Activated CD8-positive, alpha-beta T cell treated with anti-CD3 and anti-CD28 coated beads, Interleukin-2, amount 10 ng/mL, durations not matched to agents 7 days and 5 days (primary cell): ENCODE measurements at places on chromosomes 3 and 15. TPM values are rescaled to one million over a fixed set of nuclear protein-coding genes. Genes with fewer than 3 reads are reported as not detected.

- no peak for DNase-seq
These were observed 46.9 kb downstream of the MBNL1 start for GRCh38 chr3:152315623-152316022.

DNA sequence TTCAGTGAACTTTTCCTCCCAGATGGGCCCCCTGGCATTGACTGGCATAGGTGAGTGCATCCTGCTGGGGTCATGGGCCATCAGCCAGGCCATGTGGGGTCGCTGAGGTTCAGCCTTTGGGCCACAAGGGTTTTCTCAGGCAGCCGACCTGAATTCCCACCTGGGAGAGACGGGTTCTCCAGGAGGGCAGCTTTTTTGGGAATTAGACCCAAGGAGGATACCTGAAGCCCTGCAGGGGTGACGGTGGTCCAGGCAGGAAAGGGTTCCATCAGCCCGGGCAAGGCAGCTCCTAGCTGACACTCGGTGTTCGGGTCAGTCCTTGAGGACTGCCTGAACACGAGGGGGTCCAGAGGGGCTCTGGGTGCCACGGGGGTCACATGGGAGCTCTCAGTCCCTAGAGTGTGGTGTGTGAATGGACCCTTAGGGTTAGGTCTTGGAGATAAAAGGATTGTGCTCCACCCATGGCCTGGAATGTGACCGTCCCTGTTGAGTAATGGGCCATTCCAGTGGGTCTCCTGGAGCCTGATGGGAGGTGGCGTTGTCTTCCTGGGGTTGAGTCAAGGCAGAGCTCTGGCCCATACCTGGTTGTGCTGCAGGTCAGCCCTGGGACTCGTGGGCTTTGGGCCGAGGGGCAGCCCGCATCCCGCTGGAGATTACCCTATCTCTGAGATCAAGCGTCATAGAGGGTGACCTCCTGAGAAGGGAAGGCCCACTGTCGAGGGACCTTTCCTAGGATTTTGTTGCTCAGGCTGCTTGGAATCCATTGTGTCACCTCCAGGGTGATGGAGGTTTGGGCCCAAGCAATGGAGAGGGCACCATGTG is 192.8 kb downstream of the UBE3A start:
- DNase-seq: no peak

GRCh38 chr3:71684757-71685386 is 40.3 kb downstream of the EIF4E3 start:
- no peak for DNase-seq

The ATP13A5 gene
- total RNA-seq: not detected

- no peak for DNase-seq
These were observed 46.0 kb downstream of the KLHL25 start for GRCh38 chr15:85748729-85749128.

The CPNE4 gene
- not detected for total RNA-seq

DNA sequence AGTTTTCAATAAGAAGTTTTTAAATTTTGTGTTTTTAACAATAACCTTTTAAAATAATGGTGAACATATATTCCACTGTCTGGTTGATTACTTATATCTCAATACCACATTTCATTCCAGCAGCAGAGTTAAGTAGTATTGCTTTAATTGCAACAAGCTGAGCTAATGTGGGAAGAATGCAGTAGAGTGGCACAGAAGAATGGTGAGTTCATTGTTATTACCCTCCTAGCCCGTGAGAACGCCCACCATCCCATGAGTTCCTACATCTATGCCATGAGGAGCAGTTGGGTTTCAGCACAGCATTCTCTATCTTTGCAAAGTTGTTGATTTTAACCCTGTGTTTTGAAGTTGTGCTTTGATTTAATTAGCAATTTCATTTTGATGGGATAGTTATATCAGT is 17.8 kb upstream of the NR2E3 start:
- no peak for DNase-seq

DNA sequence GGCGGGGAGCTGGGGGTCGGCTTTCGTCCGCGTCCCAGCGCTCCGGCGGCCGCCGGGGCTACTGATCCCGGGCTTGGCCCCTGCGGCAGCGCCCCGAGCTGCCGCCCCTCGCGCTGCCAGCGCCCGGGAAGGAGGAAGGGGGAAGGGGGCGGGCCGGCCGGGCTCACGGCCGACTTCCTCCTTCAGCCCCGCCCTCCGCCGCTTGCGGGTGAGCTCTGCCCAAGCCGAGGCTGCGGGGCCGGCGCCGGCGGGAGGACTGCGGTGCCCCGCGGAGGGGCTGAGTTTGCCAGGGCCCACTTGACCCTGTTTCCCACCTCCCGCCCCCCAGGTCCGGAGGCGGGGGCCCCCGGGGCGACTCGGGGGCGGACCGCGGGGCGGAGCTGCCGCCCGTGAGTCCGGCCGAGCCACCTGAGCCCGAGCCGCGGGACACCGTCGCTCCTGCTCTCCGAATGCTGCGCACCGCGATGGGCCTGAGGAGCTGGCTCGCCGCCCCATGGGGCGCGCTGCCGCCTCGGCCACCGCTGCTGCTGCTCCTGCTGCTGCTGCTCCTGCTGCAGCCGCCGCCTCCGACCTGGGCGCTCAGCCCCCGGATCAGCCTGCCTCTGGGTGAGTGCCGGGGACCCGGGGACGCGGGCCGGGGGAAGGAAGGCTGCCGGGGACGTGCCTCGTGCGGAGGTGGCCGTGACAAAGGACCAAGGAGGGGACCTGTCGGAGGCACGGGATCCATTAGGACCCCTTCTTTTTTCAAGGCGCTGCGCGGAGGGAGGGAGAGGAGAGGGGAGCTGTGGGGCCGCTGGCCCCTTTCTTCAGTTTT is at the start of gene SEMA4B:
Gene SEMA4B, plus strand, starts transcription at position 201 of the 814 bp plus-strand sequence. Its CDS starts 249 bp downstream, at position 450.
- DNase-seq: peak; percentile 78

GRCh38 chr15:91865950-91866349 is 12.4 kb downstream of the SLCO3A1 start:
- no peak for DNase-seq

The C3orf62 gene
- 11.1 TPM for total RNA-seq

The IQCH gene
- 0.97 TPM for total RNA-seq
